ENCODE measurements at places on chromosomes 7 and 10. TPM values are rescaled to one million over a fixed set of nuclear protein-coding genes. Genes with fewer than 3 reads are reported as not detected.

SPACDR gene
- 0.37 TPM for polyA plus RNA-seq

DNA sequence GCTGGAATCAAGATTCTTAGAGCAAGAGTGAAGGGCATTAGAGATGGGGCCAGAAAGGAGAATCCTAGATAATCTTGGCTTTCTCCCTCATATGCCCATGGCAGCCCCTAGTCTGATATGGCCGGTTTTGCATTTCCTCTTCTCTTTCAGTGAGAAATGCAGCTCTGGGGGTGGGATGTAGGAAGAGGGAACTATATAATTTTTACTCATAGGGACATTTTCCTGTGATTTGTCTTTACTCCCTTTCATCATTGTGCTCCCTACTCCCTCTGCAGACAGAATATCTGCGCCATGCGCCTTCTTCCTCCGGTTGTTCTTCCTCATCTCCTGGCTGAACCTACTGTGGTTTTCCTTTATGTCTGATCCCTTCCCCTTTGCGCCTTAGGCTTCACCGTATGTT, 16.8 kb upstream of the CHCHD1 start:
- DNase-seq: no peak
- peaks cover 73% of the 10 kb centered on the region for H3K36me3 ChIP-seq
- no peaks in the 10 kb centered on the region for H3K27me3 ChIP-seq
- no peak overlapping the region for H3K27ac ChIP-seq
- no peak overlapping the region for H3K4me3 ChIP-seq
- H3K4me1 ChIP-seq: peaks cover 23% of the 10 kb centered on the region

DNA sequence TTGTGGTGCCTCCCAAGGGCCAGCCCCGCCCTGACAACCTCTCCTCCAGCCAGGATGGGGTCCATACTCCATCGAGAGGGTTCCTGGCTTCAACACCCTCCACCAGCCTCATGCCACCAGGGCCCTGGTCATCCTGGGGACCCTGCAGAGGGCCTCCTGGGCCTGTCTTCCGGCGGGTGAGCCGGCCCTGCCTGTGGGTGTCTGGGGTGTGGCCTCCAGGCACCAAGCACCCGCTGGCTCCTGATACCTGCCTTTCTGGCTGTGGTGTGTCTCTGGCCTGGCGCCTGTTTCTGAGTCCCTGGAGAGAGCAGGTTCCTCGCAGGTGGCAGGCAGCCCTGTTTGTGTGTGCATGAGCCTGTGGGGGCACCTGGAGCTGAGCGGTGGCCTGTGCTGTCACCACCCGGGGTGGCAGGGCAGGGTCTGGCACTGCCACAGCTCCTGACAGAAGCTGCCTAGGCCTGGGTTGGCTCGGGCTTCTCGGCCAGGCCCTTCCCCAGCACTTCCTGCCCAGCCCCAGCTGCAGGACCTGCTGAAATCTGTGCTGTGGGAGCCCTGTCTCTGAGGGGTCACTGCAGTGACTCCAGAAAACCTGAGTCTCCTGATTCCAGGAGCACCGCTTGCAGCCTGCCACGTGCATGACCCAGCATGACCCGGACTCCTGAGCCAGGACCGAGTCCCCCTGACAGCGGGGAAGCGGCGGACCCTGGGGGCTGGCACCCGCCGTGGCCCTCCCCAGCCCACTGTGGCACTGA, 18.4 kb downstream of the ADAM8 start:
- no peak overlapping the region for H3K4me3 ChIP-seq
- H3K27me3 ChIP-seq: no peaks in the 10 kb centered on the region
- peak overlapping the region; percentile 71 for H3K27ac ChIP-seq
- no peaks in the 10 kb centered on the region for H3K36me3 ChIP-seq
- no peak for DNase-seq

GRCh38 chr7:101217388-101218235, at the start of the genes PLOD3 and ZNHIT1:
Gene PLOD3 (minus strand): TSS chr7:101217581. CDS start chr7:101217274, 307 bp downstream.
Gene ZNHIT1 (plus strand): TSS chr7:101218165. CDS start chr7:101218196, 31 bp downstream.
- H3K36me3 ChIP-seq: peaks cover 12% of the 10 kb centered on the region
- H3K4me1 ChIP-seq: peaks cover 14% of the 10 kb centered on the region
- peak; percentile 92 for DNase-seq
- H3K27ac ChIP-seq: peak within 1 kb of the TSS; percentile 94
- no peaks in the 10 kb centered on the region for H3K27me3 ChIP-seq

CYP3A7 gene
- polyA plus RNA-seq: not detected

DNA sequence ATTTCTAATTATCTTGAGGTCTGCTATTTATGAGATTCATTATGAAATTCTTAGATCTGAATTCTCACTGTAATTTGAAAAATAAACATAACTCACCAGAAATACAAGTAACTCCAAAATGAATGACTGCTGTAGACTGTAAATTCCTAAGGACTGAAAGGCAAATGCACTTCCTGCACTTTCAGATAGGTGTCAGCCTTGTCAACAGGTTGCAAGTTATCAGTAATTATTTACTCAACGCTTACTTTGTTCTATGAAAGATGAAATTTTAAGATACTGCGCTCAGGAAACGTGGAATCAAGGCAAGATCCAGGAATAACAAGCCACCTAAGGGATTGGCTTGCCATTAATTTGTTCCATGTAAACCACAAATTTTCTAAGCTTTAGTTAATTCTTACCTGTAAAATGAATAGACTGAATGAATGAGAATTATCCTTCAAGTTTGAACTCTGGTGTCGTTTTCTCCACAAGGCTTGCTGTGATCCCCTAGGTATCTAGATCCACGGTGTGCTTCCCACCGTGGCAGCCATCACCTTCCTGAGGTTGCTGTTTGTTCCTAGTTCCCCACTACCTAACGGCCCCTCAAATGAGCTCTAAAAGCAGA, 12.6 kb downstream of the DHX32 start:
- no peak overlapping the region for H3K27ac ChIP-seq
- peaks cover 18% of the 10 kb centered on the region for H3K4me1 ChIP-seq
- peaks cover 14% of the 10 kb centered on the region for H3K36me3 ChIP-seq
- no peak for DNase-seq

DNA sequence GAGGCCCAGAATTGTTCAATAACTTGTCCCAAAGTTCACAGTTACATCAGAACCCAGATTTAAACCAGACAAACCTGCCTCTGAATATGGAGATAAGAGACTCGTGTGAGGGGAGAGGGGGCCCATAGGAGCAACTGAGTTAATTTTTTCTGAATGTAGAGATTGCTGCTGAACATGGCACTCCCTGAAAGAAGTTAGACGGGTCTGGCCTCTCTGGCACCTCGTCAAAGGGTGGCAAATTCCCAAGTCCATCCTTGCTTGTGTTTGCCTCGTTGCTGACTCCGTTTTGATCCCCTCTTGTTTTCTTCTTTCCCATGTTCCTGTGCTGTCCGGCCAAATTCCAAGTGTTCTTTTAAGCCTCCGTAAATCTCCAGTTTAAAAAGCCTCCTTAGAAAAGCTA, 35.2 kb upstream of the YAE1 start:
- peaks cover 2% of the 10 kb centered on the region for H3K27me3 ChIP-seq
- no peak for DNase-seq
- no peak overlapping the region for H3K4me3 ChIP-seq
- H3K27ac ChIP-seq: no peak overlapping the region

- H3K4me1 ChIP-seq: no peaks in the 10 kb centered on the region
- no peak for DNase-seq
- H3K27ac ChIP-seq: no peak overlapping the region
- no peaks in the 10 kb centered on the region for H3K27me3 ChIP-seq
- no peaks in the 10 kb centered on the region for H3K36me3 ChIP-seq
- H3K4me3 ChIP-seq: no peak overlapping the region
Observed at GRCh38 chr10:26909753-26910152, 49.0 kb upstream of the ABI1 start.

- DNase-seq: no peak
- peaks cover 9% of the 10 kb centered on the region for H3K4me1 ChIP-seq
- no peaks in the 10 kb centered on the region for H3K36me3 ChIP-seq
- no peaks in the 10 kb centered on the region for H3K27me3 ChIP-seq
- no peak overlapping the region for H3K27ac ChIP-seq
Observed at GRCh38 chr7:93055543-93056107, 62.2 kb downstream of the SAMD9 start.

- H3K36me3 ChIP-seq: no peaks in the 10 kb centered on the region
- DNase-seq: no peak
- H3K4me1 ChIP-seq: no peaks in the 10 kb centered on the region
- H3K27ac ChIP-seq: no peak overlapping the region
- no peak overlapping the region for H3K4me3 ChIP-seq
Observed at GRCh38 chr7:135240441-135240840, 6.8 kb downstream of the STRA8 start.

- H3K27me3 ChIP-seq: no peaks in the 10 kb centered on the region
Observed at GRCh38 chr7:1015196-1016121, 28.9 kb upstream of the GPR146 start.

MMP21 gene
- not detected for polyA plus RNA-seq

DNA sequence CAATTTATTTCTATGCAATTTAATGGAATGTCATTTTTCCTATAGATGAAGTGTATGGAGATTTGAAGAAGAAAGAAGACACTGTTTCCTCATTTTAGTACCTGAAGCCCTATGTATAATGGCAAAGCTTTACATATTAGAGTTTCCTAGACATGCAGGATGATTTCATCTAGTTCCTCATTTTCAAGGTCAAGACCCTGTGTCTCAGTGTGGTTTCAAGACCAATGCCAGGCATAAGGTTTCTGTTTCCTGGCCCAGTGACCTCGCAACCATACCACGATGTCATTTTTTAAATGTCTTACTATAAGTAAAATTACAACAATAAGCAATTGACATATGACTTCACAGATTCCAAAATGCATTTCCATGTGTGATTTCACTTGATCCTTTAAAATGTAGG, 336.5 kb upstream of the PRKCQ start:
- no peak overlapping the region for H3K4me3 ChIP-seq
- no peak for DNase-seq
- H3K4me1 ChIP-seq: peaks cover 13% of the 10 kb centered on the region
- H3K27me3 ChIP-seq: peaks cover 4% of the 10 kb centered on the region
- no peaks in the 10 kb centered on the region for H3K36me3 ChIP-seq

NXPH1 gene
- not detected for polyA plus RNA-seq

TLX1 gene
- polyA plus RNA-seq: not detected

OSBPL3 gene
- 18.3 TPM for polyA plus RNA-seq

GRCh38 chr10:89207181-89207800, at the start of gene CH25H:
Gene CH25H (minus strand): TSS chr10:89207317. CDS start chr10:89207292, 25 bp downstream.
- peak within 1 kb of the TSS; percentile 22 for H3K27ac ChIP-seq
- H3K4me1 ChIP-seq: peaks cover 16% of the 10 kb centered on the region
- peaks cover 13% of the 10 kb centered on the region for H3K27me3 ChIP-seq
- H3K36me3 ChIP-seq: no peaks in the 10 kb centered on the region
- DNase-seq: no peak

DNA sequence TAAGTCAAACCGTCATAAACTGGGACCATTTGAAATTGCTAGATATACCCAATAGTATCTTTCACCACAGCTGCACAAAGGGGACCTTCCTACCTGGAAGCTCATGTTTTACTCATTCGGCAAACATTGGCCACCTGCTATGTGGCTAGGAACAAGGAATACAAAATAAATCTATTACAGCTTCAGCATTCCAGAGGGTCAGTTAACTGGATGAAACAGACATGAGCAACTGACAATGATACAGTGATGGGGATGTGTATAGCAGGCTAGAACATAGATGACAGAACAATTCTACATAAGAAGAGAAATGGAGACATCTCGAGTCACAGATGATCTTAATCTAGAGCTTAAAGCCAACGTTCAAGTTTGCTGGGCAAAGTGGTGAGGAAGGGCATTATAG, 3.1 kb upstream of the SMURF1 start:
- H3K36me3 ChIP-seq: no peaks in the 10 kb centered on the region
- H3K4me1 ChIP-seq: peaks cover 3% of the 10 kb centered on the region
- no peak overlapping the region for H3K27ac ChIP-seq
- no peaks in the 10 kb centered on the region for H3K27me3 ChIP-seq
- no peak for DNase-seq

DNA sequence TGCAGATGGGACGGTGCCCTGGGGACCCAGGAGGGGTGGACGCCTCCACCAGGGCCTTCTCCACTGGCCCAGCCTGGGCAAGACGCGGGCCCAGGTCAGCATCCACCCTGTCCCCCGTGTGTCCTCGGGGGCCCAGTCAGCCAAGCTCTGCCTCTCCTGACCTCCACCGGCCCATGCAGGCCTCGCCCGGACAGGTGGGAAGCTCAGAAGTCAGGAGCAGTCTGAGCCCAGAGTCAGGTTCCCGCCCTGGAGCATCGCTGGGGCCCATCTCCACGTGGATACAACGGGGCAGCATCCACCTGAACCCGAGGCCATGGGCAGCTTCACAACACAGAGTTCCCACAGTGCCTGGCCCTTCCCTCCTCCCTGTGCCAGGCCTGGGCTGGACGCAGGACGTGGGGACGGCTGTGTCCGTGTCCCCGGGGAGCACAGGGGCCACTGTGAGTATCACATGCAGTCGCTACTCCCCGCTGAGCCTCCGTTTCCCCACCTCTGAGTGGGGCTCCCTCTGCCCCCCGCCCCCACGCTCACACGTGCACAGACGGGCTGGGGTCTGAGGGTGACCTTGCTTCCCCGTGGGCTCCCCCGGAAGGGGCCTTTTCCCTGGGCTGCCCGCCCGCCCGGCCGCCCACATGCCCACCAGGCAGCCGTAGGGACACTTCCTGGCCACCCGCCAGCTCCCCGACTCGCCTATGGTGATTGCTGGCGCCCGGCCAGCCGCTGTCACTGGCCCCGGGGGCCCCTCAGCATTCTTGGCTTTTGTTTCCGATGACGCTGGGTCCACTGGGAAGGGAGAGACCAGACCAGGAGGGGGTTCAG, 64.3 kb downstream of the PDGFA start:
- no peak for DNase-seq
- H3K4me3 ChIP-seq: no peak overlapping the region
- no peak overlapping the region for H3K27ac ChIP-seq
- H3K4me1 ChIP-seq: no peaks in the 10 kb centered on the region
- no peaks in the 10 kb centered on the region for H3K36me3 ChIP-seq

- H3K4me1 ChIP-seq: peaks cover 9% of the 10 kb centered on the region
- DNase-seq: no peak
- peaks cover 9% of the 10 kb centered on the region for H3K27me3 ChIP-seq
- no peak within 1 kb of the TSS for H3K4me3 ChIP-seq
- H3K36me3 ChIP-seq: no peaks in the 10 kb centered on the region
- no peak within 1 kb of the TSS for H3K27ac ChIP-seq
Observed at GRCh38 chr7:94394437-94395140, at the start of gene COL1A2. Gene COL1A2 (plus strand): TSS chr7:94394895. CDS start chr7:94395032, 137 bp downstream.

DNA sequence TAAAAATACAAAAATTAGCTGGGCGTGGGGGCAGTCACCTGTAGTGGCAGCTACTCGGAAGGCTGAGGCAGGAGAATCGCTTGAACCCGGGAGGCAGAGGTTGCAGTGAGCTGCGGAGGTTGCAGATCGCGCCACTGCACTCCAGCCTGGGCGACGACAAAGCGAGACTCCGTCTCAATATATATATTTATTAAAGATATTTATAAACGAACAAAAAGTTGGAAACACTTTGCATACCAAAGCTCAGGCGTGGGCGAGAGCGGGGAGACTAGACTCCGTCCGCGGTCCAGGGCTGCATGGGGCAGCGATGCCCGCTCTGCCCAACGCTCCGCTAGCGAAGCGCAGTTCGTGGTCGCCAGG, 7.9 kb upstream of the CRYGN start:
- no peak overlapping the region for H3K4me3 ChIP-seq
- peaks cover 4% of the 10 kb centered on the region for H3K27me3 ChIP-seq
- DNase-seq: no peak
- no peak overlapping the region for H3K27ac ChIP-seq
- no peaks in the 10 kb centered on the region for H3K36me3 ChIP-seq

PODXL gene
- polyA plus RNA-seq: 0.08 TPM

Data from keratinocyte (primary cell).